ENCODE measurements at places on chromosomes 6 and 20.

DNA sequence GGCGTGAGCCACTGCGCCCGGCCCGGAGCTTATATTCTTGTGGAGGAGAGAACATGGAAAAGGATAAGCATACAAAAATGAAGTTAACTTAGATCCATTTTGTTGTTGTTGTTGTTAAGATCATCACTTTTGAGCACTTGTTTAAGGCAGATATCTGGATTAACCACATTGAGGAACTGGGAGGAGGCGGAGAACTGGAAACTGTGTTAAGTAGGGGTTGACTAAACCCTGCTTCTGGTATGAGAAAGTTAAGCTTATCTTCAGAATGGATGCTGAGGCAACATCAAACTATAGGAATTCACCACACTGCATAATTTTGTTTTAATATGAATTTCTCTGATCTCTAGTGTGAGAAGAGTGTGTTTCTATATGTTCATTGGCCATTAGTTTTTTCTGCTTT, 57.6 kb downstream of the GCNT2 start:
- no peak for DNase-seq

GRCh38 chr20:11454966-11455799, 462.5 kb upstream of the BTBD3 start:
- DNase-seq, result peak; percentile 85

DNA sequence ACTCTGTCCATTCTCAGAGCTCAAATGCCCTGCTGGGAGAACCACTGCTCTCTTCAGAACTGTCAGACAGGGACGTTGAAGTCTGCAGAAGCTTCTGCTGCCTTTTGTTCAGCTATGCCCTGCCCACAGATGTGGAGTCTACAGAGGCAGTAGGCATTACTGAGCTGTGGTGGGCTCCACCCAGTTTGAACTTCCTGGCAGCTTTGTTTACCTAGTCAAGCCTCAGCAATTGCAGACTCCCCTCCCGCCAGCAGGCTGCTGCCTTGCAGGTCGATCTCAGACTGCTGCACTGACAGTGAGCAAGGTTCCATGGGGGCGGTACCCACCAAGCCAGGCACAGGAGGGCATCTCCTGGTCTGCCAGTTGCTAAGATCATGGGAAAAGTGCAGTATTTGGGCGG, 21.8 kb upstream of the UFL1 start:
- no peak for DNase-seq

DNA sequence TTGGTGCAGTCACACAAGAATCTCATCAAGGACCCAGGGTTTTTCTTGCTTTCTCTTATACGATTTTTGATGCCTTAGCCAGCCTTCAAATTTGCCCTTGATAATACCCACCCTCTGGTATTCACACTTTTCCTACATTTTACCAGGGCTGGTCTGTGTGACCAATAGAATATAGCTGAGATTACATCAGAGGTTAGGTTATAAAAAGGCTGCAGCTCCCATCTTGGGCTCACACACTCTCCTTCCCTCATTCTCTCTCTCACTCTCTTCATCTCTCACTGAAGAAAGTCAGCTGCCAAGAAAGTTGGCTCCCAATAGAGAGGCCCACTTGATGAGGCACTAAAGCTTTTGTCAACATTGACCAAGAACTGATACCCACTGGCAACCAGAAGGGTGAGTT, 4.1 kb upstream of the PNPLA1 start:
- DNase-seq, result no peak

- peak; percentile 74 for DNase-seq
Measured at GRCh38 chr20:24491041-24491756, 21.8 kb downstream of the SYNDIG1 start.

- DNase-seq, result peak; percentile 0
Measured at GRCh38 chr6:67854098-67854497, 781.0 kb upstream of the ADGRB3 start.

GRCh38 chr6:109252261-109253041, 129.8 kb downstream of the CD164 start:
- DNase-seq, result no peak

DNA sequence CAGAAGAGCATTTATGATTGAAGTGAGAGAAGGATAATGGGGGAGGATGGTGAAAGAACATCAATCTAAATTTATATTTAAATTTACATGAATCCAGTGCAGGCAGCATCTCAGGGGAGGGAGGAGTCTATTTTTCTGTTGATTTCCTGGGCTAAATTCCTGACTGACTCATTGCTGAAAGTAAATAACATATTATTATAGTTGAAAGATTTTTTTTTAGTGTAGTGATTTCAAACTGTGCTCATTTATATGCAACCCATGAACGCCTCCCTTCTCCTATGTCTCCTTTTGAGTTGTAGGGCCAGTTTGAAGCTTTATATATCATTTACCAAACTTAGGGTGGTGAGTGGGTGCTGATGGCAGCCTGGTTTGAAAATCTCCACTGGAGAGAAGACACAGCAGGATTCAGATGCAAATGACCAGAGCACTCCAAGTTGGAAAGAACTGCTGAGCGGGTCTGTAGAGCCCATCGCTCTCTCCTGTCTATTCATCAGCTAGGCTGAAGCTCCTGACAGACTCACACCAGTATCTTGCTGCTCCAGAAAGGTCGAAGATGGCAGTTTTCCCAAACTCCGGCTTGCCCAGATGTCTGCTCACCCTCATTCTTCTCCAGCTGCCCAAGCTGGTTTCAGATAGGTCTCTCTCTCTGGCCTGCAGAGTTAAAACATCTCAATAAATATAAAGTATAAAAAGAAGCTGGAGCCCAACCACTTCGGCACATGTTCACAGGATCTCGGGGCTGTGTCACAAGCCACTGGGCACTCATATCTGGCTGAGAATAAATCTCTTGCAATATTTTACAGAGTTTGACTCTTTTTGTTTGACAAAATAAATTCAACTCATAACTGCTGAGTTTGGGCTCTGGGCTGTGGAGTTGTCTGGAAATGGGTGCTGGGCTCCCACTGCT, 18.3 kb downstream of the BTN2A1 start:
- DNase-seq, result peak; percentile 45

DNA sequence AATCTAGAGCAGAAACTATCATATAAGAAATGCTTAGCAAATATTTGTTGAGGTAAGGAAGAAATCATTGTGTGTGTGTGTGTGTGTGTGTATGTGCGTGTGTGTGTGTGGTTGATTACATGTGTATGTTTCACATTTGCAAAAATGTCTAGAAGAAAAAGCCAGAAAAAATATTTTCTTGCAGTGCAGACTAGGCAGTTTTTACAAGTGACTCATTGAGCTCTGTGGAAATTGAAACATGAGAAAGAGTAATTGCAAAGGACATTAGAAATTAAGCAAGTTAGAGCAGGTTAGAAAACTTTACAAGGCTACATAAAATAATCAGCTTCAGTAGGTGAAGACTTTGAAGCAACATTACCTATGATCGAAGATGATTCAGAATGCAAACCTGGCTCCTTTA, 669.0 kb upstream of the EYS start:
- peak; percentile 3 for DNase-seq

GRCh38 chr6:111850295-111850937, 22.8 kb downstream of the FYN start:
- DNase-seq, result no peak

DNA sequence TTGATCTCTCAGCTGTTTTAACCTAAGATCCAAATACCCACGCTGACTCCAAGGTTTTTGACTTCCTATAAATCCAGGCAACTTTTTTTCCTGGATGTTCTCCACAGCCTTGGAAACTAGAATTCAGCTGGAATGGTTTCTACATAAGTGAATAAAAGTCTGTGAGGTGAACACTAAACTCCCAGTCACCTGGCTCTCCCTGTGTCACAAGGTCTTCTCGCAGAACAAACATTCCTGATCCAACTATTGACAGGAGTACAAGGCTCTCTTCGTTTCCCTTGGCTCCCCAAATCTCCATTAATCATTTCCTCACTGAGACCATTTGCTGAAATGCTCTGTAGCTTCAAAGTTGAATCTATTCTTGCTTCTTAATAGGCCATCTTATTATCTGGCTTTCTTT, 265.7 kb downstream of the ADGRG6 start:
- no peak for DNase-seq

DNA sequence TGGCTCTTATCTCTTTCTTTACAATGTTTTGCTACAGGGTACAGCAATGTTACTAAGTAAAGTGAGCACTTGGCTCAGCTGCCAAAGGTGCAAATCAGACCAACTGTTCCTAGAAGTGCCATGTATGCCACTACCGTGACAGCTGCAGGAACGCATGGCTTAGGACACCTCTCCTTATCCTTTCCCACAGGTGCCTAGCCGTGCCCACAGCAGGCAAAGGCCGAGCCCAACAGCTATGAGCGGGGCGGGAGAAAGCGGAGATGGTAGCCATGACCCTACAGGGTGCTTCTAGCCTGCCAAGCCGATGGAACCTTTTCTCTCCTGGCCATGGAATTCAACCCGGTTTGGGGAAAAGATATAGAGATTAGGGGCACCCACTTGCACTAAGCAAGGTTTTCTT, 97.1 kb downstream of the FAXC start:
- DNase-seq, result no peak

DNA sequence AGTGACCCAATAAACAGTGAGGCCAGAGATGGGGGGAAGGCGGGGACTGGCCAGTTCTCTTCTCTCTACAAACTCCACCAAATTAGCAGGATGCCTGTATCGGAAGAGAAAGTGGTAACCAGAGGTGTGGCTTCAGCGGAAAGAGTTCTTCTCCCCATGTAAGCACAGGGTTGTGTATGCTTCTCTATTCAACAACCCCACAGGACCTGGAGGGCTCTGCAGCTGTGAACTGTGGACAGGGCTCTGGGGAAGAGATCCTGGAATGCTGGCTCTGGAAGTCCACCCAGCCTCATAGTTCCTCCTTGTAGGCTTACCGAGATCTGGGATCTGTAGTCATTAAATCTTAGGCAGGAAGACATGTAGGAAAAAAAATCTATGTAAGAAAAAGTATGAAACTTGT, 186.2 kb downstream of the FOXC1 start:
- DNase-seq, result no peak

DNA sequence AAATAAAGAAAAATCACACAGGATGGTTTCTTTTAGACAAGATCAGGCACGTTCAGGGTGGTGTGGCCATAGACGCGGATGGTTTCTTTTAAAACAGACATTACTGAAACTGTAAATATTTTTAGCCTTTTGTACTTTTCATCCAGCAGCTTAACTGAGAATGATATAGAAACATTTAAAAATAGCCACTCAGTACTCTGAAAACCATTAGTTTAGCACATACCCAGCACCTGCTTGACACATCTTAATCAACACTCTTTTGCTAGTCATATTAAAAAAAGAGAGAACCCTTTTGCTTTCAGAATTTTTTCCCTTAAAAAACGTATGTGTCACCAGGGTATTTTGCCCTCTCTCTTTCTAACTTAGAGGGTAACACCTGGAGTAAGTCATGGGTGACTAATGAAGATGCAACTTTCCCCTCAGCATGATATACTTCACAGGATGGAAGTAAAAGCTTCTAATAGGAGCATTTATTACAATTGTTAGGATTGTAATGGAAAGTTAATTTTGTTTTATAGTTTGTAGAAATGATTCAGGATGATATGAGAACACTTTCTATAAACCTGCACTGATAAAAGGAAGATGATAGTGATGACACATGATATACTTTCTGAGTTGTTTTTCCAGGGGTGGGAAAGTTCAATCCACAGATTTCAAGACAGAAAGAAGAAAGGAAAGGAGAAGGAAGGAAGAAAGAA, 45.2 kb downstream of the BACH2 start:
- DNase-seq, result peak; percentile 13

DNA sequence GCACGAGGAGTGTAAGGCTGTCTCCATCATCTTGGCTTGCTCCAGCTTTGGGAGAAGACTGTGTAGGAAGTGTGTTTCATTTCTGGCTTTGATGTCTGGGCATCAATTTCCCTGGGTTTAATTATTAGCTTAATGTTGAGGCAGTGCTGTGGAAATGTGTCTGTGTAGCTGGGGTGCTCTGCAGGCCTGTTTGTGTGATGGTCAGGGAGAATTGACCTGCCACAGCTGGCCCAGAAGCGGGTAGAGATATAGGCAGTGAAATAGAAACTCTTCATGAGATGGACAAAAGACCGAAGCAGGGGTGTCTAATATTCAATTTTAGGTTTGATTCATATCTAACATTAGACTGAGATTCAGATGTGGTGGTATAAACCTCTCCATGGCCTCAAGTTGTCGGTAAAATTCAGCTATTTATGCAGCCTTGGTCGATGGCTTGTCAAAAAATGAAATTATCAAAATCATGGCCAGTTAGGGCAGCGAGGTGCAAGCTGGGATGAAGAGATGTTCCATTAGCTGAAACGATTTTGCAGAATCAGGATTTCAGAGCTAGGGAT, 95.3 kb upstream of the SNX9 start:
- no peak for DNase-seq

DNA sequence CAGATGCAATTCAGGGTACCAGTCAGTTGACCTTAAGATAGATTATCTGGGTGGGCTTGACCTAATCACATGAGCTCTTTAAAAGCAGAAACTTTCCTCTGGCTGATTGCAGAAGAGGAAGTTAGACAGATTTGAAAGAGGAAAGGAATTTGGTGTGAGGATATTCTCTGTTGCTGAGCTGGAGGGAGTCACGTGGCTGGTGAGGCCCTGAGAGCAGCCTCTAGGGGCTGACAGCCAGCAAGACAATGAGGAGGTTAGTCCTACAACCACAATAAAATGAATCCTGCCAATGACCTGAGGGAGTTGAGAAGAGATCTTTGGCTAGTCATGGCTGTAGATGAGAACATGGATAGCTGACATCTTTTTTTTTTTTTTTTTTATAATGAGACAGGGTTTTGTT, 87.0 kb upstream of the B3GAT2 start:
- DNase-seq, result peak; percentile 3

DNA sequence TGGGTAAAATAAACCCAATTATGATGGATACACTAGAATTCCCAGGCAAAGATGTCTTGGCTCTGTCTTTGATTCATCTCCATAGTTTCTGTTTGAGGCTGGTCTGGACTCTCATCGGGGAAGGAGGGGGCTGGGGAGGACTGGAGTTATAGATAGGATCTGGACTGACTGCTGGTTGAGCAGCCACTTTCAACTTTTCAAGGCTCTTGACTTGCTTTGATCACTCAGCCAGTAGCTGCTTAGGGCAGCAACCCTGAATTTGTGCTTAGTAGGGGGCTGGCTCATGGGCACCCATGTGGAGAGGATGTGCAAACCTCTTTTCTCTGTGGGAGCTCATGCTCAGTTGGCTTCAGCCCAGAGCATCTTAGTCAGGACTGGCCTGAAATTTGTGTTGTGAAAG, 114.0 kb upstream of the NEDD9 start:
- DNase-seq, result no peak

- peak; percentile 89 for DNase-seq
Measured at GRCh38 chr20:19757487-19758132, 448 bp upstream of the RIN2 start.

DNA sequence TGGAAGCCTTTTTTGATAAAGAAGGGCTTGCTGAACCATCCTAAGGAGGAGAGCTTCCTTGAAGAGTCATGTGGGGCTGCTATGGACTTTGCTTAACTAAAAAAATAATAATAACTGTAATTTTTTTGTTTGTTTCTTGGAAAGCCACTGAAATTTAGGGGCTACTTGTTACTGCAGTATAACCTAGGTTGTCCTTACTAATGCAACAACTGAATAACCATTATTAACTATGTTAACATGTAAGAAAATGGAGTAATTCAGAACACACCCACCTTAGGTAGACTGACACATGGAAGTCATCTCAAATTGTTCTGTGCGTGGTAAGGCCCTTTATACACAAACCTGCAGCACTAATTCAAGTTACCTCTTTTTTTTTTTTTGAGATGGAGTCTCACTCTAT, 90.9 kb upstream of the SOX4 start:
- no peak for DNase-seq

- DNase-seq, result peak; percentile 90
Measured at GRCh38 chr20:31698803-31699718, 23.6 kb downstream of the BCL2L1 start.

- DNase-seq, result no peak
Measured at GRCh38 chr6:28351087-28351486, 1.3 kb downstream of the ZKSCAN3 start.

- DNase-seq, result no peak
Measured at GRCh38 chr6:164928057-164928727, 381.2 kb downstream of the C6orf118 start.

Data from fibroblast of skin of back (primary cell).